ENCODE measurements at places on chromosomes 3 and 15. TPM values are rescaled to one million over a fixed set of nuclear protein-coding genes. Genes with fewer than 3 reads are reported as not detected.

The CCR9 gene
- not detected for polyA plus RNA-seq

The ST8SIA2 gene
- polyA plus RNA-seq, result 3.9 TPM

The ZNF501 gene
- polyA plus RNA-seq, result 0.20 TPM

The RBP2 gene
- not detected for polyA plus RNA-seq

The GOLGA6L24 gene
- not detected for polyA plus RNA-seq

The CLCN2 gene
- 0.71 TPM for polyA plus RNA-seq

Data from Purkinje cell (primary cell).